Cerebellar cortex (tissue), 1 donor: ENCODE measurements at places on chromosomes 5 and 9.

DNA sequence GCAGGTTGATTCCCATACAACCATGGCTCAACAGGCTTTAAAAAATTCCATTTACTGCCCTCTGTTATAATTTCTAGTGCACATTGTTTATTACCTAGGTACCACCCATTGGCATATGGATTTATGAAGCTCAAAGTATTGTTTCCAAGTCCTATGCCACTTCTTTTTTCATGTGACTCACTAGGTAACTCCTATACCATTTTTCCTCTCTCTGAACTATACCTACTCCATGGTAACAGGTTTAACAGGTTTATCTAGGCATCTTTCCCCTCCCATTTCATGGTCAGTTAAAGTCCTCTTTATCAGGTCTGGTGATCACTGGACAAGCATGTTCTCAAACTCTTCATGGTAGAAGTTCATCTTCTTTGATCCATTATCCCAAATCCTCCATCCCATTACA lies 49.6 kb upstream of the ABCA1 start:
- DNase-seq, result no peak

GRCh38 chr5:79792463-79792862 lies 102.8 kb downstream of the CMYA5 start:
- DNase-seq, result no peak

GRCh38 chr5:150746-151145 lies 40.5 kb upstream of the LRRC14B start:
- no peak for DNase-seq

DNA sequence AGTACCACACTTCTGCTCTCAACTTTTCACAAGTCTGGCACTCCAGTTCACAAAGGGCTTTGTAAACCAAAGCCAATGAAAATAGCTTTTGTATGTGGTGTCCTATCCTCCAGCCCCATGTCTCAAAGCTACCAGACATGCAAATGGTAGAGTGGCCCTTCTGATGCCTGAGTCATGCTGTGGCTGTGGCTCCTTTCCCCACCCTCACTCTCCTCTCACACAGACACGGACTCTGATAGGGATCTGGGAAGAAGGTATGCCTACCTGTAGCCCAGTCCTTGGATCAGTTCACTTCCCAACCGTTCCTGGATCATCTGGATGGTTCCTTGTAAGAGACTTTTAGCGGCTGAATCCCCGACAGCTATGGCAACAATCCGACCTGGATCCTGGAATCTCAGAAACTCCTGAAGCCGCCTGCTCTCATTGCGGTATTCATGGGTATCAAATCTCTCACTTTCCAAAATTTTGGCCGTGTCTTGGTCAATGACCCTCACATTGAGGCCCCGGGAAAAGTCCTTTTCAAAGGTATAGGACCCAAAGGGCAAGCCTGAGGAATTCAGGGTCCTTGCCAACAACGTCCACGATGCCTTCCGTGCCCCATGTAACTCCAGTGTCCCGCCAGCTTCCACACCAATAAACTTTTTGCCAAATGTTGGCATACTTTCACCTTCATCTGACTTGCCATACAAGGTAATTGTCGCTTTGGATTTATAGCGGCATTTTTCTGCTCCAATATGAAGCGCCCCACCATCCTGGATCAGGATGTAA lies 23.4 kb downstream of the CEMIP2 start:
- no peak for DNase-seq

- DNase-seq, result no peak
Measured at GRCh38 chr9:109953813-109954497, 174.0 kb downstream of the PALM2AKAP2 start.

GRCh38 chr5:9610969-9611368 lies 19.2 kb downstream of the TAS2R1 start:
- no peak for DNase-seq
